A172 (cell line): ENCODE measurements at places on chromosomes 1 and 21. TPM values are rescaled to one million over a fixed set of nuclear protein-coding genes. Genes with fewer than 3 reads are reported as not detected.

- peak; percentile 37 for DNase-seq
Measured at GRCh38 chr1:55965981-55966461, 613.3 kb downstream of the PLPP3 start.

GRCh38 chr1:8963963-8964362, 18.3 kb downstream of the CA6 start:
- DNase-seq, result no peak

GRCh38 chr1:53728702-53729455, 10.1 kb downstream of the GLIS1 start:
- no peak for DNase-seq

GRCh38 chr1:56522680-56523079, 56.7 kb downstream of the PLPP3 start:
- no peak for DNase-seq

DNA sequence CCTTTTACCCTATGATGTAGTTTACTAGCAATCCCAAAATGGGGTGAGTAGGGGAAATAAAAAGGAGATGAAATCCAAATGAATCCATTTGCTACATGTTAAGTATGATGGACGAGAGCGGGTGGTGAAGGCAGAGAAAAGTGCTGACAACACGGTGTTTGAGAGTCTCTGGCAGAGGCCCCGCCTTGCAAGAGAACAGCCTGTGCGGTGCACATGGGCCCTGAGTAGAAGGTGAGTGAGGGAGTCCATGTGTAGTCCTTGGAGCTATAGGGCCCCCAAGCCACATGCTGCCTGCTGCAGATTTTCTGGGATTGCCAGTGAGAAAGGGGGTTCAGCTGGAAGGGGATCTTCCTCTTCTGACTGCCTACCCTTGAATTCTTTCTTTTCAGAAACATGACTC, 177.1 kb downstream of the TNR start:
- no peak for DNase-seq

DNA sequence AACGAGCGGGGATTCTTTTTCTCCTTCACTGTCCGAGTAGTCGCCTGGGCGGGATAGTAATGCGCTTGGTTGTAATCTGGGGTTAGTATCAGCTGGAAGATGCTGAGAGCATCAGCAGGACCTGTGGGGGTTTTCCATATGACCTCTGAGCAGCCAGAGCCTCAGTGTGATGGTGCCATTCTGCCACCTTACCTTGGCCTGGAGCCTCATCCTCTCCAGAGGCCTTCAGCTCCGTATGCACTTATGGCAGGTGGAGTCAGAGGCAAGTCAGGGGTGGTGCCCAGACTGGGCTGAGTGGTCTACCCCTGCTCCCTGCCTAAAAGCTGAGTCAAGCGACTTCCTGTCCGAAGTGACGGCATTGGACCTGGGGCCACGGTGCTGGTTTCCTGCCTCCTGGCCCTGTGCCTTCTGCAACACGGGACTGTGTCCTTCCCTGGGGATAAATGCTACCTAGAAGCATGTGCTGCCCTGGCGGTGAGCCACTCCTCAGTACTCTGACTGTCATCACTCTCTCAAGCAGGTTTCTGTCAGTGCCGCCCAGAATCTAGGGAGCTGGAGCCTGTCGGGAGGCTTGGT, 24.7 kb downstream of the TENT5C start:
- DNase-seq, result no peak

- peak; percentile 99 for DNase-seq
Measured at GRCh38 chr1:153533689-153534201, 2.0 kb downstream of the S100A6 start.

DNA sequence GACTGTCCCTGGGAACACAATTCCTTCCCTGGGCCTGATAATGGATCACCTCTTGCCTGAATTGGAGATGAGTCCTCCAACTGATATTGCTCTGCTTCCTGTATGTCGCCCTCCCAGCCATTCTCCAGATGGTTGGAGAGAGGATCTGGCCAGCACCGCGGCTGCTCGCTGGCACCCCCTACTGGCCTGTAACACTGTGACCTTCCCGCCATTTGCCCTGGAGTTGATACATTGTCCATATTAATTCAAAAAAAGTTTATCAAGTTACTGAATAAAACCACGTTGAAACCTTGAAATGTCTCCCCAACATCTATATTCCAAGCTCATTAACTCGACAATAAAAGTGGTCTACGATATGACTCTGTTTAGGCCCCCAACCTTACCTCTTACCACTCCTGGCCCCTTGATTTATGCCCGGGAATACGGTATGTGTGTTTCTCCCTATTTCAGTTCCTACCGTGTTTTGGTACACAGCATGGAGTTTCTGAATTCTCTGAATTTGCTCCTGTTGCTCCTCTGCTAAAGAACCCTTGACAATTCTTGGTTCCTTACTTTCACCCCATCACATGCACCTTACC, 241.8 kb upstream of the KIAA0040 start:
- DNase-seq, result no peak

ATP6V1G3 gene
- total RNA-seq, result 4.7 and 12.7 TPM in 2 replicates

TRIM33 gene
- 22.9 and 24.1 TPM in 2 replicates for total RNA-seq

UQCRHL gene
- 0.84 and 1.5 TPM in 2 replicates for total RNA-seq
